ENCODE measurements at places on chromosomes 7 and 10. TPM values are rescaled to one million over a fixed set of nuclear protein-coding genes. Genes with fewer than 3 reads are reported as not detected.

The POLR2J2 gene
- total RNA-seq, result 0.50 TPM

The TMEM273 gene
- total RNA-seq, result 3.1 TPM

GRCh38 chr7:32865448-32866030 is 26.0 kb downstream of the KBTBD2 start:
- DNase-seq, result no peak

- DNase-seq, result no peak
Measured at GRCh38 chr10:66457629-66458028, 468.2 kb upstream of the LRRTM3 start.

The INA gene
- not detected for total RNA-seq

The HOXA7 gene
- not detected for total RNA-seq

The AKR1E2 gene
- 0.92 TPM for total RNA-seq

GRCh38 chr7:93194386-93194785 is 31.9 kb downstream of the HEPACAM2 start:
- DNase-seq, result no peak

GRCh38 chr7:130995252-130996081 is 261.5 kb upstream of the KLF14 start:
- DNase-seq, result no peak

- no peak for DNase-seq
Measured at GRCh38 chr7:156865493-156865892, 27.5 kb downstream of the LMBR1 start.

The RAB19 gene
- total RNA-seq, result not detected

DNA sequence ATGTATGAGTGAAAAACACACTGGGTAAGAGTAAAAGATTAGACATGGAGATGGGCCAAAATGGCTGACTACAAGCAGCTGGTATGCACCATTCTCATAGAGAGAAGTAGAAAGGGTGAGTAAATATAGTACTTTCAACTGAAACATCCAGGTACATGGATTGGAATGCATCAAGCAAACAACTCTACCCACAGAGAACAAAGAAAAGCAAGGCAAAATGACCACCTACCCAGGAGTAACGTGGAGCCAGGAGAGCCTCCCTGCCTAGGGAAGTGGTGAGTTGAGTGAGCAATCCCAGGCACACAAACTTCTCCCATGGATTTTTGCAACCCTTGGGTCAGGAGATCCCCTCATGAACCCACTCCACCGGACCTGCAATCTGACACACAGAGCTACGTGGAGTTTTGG is 212.8 kb downstream of the PTN start:
- no peak for DNase-seq

DNA sequence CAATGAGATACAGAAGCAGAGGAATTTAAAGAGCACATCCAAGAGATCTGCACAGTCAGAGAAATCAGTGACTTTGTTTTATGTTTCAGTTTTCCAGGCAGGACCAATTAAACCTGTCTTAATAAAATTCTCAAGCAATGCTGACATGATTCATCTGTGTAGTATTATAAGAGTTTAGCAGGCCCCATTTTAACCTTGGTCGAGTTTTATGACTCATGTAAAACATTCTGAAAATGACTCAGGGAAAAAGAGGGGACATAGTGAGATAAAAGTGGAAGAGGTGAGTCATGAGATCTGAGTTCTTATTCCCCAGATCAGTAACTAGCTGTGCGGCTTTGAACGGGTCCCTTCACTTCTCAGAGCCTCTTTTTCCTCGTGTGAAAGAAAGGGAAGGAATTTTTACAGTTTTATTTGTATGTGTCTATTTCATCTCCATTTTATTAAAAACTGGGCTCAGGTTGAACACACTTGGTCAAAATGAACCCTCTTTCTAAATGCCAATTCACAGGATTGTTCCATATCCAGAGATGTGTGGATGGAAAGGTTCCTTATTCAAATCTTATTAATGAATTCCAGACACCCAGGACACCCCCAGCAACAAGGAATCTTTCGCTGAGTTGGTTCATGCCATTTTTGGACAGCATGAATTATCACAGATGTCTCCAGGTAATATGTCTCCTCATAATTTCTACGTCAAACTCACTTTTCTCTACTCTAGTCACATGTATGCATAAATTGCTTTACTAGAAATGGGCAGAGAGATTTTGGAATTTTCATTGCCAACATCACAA is 143.2 kb downstream of the JAZF1 start:
- DNase-seq, result no peak

DNA sequence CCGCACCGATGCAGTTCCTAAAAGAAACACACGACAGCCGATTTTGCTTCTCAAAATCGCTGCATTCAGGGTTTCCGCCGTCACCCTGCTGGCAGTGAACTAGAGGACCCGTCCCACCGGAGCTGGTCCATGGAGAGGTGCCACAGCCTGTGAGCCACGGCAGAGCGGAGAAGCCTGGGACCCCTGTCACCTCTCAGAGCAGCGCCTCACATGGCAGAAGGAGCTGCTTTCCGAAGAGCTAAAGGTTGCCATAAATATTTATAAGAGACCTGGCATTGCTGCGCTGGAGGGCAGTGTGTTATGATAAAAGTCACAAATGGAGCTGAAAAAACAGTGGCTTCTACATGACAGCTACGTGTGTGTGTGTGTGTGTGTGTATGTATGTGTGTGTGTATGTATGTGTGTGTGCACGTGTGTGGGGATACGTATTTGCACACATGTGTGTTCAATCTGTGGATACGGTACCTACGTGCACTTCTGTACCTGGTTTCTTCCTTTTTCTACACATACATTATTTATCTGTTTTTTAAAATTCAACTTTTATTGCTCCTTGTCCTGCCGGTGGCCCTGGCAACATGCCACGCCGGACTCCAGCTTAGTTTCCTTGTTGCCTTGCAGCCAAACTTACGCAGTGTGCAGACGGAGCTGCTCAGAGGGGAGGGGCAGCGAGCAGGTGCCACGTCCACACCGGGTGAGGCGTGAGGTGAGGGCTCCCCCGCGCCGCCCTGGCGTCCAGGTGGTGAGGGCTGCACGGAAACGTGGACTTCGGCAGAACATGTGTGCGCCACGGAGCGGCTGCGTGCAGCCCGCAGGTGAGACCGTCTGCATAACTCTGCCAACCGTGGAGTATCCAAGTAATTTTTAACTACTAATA is 115.2 kb upstream of the PITRM1 start:
- DNase-seq, result no peak

DNA sequence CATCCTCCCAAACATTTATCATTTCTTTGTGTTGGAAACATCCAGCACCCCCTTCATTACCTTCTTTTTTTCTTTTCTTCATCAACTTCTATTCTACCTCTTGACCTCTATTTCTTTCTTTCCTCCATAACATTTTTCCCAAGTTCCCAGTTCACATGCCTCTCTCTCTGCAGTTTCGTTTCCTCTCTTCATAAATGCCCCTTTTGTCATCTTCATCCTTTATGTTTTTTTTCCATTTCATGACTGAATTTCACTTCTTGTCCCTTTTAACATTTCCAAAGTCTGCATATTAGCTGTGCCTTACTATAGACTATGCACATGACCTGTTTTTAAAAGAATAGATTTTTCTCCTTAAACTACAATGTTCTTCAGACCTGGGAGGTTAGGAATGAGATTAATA is 23.7 kb downstream of the CPN1 start:
- DNase-seq, result no peak

The GPNMB gene
- 12.1 TPM for total RNA-seq

- DNase-seq, result no peak
Measured at GRCh38 chr10:113978802-113979201, 64.9 kb upstream of the ADRB1 start.

Measured in right lobe of liver (tissue), 6 donors.